Stimulated activated CD8-positive, alpha-beta memory T cell treated with anti-CD3 and anti-CD28 coated beads, Interleukin-2, amount 100 ng/mL, for 1 hour (primary cell): ENCODE measurements at places on chromosomes 4 and X.

- no peak for DNase-seq
Observed at GRCh38 chrX:150312931-150313330, 50.2 kb upstream of the MAMLD1 start.

DNA sequence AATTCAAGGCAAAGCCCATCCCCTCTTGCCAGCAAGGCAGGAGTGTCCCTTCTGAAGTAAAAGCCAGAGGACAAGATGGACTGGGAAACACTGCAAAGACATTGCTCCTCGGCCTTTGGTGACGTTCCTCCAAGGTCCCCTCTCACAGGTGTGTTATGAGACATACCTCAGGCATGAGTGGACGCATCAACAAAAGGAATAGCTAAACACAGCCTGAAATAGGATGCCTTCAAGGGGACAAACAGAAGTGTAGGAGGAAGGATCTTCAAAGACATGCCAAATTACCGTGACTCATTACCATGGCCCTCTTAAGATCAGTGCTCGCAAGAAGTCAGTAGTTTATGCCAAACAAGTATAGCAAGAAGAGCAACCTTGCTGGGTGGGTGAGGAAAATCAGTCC is 6.0 kb upstream of the IDS start:
- no peak for DNase-seq

- DNase-seq, result no peak
Observed at GRCh38 chr4:110484767-110485166, 8.8 kb downstream of the ENPEP start.

DNA sequence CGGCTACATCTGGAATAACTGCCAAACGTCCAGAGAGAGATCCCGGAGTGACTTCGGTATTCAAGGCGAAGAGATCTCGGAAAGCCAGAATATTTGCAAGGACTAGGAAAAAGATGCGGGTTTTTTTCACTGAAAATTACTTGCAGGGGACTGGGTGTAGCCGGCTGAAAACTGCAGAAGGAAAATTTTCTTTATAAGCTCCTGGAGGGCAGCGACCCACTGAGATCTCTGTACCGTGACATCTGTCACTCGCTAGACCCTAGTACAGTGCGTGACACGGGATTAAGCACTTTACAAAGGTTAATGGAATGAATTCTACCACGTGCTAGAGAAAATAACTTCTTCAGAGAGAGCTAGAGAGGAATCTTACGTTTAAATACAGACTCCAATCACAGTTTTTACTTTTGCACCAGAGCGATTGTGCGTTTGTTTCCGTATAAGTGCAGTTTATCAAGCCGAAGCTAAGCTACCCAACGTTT is 1.1 kb upstream of the LCORL start:
- DNase-seq, result no peak

GRCh38 chr4:21768349-21769310 is 179.9 kb downstream of the KCNIP4 start:
- DNase-seq, result no peak

DNA sequence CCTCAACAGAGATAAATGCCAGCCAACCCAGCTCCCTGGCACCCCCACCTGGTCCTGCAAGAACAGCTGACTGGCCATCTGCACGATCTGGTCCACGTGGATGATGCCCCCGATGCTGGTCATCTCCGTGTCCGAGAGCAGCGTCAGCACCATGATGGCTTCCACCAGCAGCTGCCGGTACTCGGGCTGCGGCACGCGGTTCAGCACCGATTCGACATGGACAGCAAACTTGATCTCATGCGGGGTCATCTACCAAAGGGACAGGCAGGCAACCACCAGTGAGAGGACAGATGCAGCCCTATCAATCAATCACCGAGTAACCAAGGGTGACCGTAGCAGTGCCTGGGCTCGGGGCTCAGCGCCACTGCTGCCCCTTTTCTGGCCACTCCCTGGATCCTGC is 89.8 kb downstream of the PHKA2 start:
- DNase-seq, result no peak

DNA sequence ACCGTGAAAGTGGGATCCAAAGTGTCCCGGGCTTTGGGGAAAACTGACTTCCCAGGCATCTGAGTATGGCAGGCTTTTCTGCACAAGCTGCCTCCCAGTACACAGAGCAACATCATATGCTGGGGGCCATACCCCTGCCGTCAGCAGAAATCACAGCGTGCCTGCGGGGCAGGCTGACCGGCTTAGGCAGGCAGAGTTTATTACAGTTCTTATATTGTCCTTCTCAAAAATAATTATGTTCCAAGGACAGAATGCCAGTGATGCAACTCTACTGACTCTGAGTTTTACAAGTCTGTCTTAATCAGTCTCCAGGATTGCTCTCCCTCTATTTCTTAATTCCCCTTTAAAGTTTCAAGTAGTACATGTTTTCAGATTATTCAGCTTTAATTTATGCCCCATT is 37.0 kb downstream of the IL21 start:
- DNase-seq, result no peak
